ENCODE measurements at places on chromosomes 11 and 22.

DNA sequence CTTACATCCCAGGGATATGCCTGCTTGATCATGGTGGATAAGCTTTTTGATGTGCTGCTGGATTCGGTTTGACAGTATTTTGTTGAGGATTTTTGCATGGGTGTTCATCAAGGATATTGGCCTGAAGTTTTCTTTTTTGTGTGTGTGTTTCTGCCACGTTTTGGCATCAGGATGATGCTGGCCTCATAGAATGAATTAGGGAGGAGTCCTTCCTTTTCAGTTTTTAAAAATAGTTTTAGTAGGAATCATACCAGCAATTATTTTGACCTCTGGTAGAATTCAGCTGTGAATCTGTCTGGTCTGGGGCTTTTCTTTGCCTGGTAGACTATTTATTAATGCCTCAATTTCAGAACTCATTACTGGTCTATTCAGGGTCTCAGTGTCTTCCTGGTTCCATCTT is 362.4 kb downstream of the JRKL start:
- no peak for DNase-seq

GRCh38 chr22:44525941-44526778 is 28.1 kb upstream of the RTL6 start:
- DNase-seq = no peak

DNA sequence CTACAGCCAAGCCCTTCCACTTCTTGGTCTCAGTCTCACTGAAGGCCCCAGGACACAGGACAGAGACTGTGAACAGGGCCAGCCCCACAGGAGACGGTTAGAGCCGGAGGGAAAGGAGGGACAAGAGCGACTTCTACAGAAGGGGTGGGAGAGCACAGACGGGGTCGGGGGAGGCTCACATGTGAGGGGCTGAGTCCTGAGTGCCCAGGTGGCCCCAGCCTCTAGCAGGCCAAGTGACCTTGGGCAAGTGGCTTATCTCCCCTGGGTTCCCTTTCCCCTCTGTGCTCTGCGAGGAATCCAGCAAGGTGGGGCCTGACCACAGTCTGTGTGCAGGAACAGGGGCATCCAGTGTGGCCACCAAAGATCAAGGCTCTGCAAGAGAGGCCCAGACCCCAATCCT is 102.6 kb upstream of the LMO1 start:
- no peak for DNase-seq

DNA sequence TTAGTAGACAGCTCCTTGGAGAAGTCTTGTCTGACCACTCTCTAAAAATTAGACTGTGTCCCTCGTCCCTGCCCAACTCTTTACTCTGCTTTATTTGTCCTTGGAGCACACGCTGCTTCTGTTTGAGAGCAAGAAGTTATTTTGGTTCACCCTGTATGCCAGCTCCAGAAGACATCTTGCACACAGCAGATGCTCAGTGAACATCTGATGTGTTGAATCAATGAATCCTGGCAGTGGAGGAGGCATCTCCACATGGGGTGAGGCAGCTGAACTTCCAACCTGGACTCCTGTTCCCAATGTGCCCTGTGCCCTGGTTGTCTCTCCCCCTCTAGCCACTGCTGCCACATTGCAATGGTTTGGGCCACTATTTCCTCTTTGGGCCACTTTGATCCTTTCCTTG is 213.6 kb downstream of the CEP164 start:
- DNase-seq = no peak

GRCh38 chr22:24423519-24424000 is 3.8 kb upstream of the ADORA2A start:
- no peak for DNase-seq

DNA sequence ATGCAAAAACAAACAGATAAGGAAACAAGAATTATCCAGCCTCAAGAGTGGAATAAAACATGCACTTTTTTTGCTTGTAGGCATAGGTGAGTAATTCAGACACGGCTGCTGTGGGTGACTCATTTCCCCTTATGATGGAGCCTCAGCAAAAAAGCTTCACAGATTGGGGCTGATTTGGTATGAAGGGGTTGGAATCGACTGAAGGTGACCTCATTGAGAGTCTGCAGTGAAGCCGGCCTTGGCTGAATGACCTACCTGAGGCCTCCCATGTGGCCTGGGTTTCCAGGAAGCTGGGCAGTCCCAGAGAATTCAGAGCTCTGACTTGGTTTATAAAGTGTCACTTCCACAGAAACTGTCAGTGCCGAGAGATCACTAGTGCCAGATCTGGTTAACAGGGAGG is 34.2 kb upstream of the VPREB1 start:
- DNase-seq = no peak

- DNase-seq = no peak
Measured at GRCh38 chr11:116375221-116375620, 397.6 kb downstream of the BUD13 start.

GRCh38 chr22:38504731-38505540 is 1.2 kb downstream of the DDX17 start:
- no peak for DNase-seq

DNA sequence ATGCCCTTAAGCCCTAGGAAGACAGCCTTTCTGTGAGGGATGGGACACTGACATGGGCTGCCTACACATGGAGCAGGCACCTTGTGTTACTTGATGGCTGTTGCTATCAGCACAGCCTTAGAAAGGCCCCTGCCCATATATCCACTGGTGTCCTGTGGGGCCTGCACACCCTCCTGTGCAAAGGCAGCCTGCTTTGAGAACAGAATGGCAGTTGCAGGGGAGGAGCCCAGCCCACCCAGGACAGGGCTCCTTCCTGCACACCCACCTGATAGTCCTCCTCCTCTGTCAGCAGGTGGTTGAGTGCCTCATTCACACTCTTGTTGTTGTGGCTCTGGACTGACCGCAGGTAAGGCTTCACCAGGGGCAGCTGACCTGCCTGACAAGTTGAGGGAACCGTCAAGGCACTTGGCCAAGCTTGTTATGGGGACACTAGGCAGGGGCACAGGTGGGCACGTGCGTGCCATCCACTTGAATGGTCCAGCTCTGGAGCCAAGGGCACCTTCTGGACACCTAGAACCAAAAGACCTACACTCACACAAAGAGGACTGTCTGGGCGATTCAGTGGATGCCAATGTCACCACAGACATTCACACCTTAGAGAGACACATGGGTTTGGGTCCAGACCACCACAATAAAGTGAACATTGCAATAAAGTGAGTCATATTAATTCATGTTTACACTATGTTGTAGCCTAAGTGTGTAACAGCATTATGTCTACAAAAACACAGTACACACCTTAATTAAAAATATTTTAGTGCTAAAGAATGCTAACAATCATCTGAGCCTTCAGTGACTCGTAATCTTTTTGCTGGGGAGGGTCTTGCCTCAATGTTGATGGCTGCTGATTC is 9.4 kb upstream of the SLC25A1 start:
- DNase-seq = no peak

DNA sequence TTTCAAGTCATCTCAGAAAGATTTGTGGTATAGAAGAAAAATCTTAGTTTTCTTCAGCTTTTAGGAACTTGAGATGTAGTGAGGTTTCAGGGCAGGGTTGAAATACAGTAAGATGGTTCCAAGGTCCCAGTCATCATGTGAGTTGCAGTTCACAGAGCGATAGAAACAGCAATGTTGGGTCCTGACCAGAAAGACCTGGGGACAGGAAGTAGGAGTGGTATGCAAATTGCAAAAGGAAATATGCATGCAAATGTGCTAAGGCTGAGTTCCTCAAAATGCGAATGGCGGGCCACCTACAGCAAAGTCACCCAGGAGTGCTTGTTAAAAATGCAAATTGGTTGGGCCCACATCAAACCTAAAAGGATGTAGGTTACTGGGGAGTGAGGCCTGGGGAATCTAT is 1032.7 kb upstream of the TENM4 start:
- peak; percentile 38 for DNase-seq

DNA sequence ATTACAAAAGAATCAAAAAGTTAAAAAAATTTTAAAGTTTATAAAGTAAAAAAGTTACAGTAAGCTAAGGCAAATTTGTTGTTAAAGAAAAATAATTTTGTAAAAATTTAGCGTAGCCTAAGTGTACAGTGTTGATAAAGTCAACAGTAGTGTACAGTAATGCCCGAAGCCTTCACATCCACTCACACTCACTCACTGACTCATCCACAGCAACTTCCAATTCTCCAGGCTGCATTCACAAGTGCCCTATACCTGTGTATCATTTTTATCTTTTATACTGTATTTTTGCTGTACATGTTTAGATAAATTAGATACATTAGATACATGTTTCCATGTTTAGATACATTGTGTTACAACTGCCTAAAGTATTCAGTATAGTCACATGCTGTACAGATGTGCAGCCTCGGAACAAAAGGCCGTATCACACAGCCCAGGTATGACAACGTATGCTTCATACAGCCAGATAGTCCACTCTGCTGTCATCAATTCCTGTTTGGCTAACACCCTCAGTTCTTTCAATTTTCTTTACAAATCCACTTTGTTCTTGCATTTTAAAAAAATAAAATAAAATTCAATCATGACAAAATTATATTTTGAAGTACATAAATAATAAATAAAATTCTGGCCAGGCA is 80.7 kb downstream of the RBFOX2 start:
- no peak for DNase-seq

DNA sequence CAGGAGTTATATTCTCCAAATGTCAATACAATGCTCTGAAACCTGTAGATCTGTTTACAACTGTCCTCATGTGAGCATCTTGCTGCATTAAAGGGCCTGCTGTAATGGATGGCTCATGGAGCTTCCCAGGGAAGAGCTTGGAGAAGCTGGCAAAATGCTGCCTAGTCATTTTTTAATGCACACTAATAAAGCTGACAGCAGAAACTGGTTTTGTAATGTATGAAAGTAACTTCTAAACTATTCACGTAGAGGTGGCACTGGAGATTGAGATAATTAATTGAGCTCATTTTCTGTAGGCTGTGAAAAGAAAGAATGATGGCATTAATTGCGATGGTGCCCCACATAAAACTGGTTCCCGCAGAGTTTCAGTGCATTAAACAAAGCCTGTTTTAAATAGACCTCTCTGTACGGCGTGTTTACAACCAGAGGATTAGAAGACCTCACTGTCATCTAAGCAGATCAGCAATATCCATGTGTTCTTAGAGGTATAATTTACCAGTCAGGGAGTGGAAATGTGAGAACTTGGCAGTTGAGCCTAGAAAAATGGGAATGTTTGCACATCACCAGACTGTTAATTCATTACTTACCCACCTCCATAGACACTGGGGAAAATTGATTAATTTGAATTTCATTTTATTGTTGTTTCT is 16.0 kb downstream of the POLA2 start:
- DNase-seq = no peak

DNA sequence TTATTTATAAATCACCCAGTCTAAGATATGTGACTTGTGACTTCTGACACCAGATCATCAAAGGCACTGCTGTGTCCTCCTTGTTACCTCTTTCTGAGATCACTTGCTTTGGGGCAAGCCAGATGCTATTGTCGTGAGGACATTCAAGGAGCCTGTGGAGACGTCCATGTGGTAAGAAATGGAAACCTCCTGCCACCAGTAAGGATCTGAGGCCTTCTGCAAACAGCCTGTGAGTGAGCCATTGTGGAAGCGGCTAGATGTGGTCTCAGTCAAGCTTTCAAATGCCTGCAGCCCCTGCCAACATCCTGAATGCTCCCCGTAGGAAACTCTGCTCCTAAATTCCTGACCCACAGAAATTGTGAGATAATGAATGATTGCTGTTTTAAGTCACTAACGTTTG is 11.7 kb upstream of the RDX start:
- DNase-seq = no peak

- DNase-seq = no peak
Measured at GRCh38 chr22:48822278-48823233, 1005.1 kb downstream of the BRD1 start.

GRCh38 chr22:27378311-27378800 is 423.2 kb downstream of the MN1 start:
- DNase-seq = no peak

- DNase-seq = no peak
Measured at GRCh38 chr11:110356762-110357671, 60.6 kb upstream of the RDX start.

DNA sequence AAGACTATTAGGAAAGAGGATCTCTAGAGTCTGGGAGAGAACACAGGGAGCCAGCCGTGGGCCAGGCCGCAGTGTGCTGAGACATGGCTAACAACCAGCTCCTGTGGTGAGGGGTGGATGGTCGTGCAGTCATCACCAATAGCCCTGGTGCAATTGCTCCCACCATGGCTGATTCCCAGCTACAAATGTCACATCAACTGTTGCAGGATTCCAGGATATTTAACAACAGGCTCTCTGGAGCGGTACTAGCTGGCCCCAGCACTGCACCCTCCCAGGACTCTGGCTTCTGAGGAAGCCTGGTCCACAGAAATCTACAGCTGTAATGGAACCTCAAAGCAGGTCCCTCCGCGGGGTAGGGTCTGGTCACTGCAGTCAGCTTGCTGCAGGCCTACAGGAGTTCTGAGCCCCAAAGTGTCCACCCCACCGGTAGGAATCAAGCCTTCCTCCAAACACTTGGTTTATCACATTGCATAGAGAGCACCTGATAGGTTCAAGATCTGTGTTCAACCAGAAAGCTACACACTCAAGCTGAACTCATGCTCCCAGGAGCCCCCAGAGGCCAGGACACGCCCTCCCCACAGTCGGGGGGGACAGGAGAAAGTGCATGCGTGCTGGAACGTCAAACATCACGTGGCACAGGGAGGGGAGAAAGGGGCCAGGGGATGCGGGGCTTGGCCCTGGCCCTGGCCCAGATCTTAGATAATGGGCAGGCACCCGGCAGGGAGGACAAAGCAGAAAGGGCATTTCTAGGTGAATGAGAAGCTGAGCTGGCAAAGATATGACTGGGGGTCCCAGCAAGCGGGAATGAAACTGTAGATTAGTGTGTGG is 609.0 kb downstream of the TBC1D22A start:
- no peak for DNase-seq

DNA sequence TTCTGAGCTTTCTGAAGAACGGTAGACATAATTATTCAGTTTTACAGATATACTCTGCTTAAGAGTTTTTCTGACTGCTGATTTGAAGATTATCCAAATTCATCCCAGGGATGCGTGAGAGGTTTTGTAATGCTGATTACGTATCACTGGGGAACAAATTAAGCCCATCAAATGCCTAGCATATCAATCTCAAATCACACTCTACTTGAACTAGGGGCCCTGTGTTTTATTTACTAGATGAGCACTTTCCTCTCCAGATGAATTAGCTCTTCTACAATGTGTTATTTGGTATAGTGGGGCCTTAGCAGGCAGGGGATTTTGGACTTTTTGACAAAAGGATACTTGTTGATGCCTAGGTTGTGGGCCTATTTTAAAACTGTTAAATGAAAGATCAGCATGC is 177.9 kb downstream of the JRKL start:
- DNase-seq = no peak

- no peak for DNase-seq
Measured at GRCh38 chr11:65112546-65113360, 1.1 kb downstream of the TM7SF2 start.

GRCh38 chr22:46617207-46617985 is 2.8 kb upstream of the GRAMD4 start:
- no peak for DNase-seq

GRCh38 chr22:19125011-19125410 is 2.8 kb upstream of the DGCR2 start:
- no peak for DNase-seq
